Occipital lobe (tissue), 3 donors: ENCODE measurements at places on chromosomes 2 and 18. TPM values are rescaled to one million over a fixed set of nuclear protein-coding genes. Genes with fewer than 3 reads are reported as not detected.

Gene MARCHF4
- total RNA-seq, result 8.7 TPM

DNA sequence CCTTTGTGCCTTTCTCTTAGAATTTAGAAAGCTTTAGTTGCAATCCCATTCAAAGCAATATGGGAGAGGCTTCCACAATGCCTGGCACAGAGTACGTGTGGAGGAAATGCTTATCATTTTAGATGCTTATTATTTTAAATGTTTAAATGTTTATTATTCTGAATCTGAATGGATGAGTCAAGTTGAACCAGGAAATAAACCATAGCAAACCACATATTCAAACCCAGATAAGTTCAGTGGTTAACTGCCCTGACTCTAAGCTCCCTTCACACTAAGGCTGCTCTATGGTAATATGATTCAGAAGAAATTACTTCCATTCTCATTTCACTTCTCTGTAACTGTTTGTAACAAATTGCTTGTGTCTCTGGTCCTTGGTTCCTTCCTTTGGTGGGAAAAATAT is 5.2 kb upstream of the PPP4R1 start:
- DNase-seq, result no peak

GRCh38 chr2:152055366-152056108 is 43.3 kb downstream of the CACNB4 start:
- DNase-seq, result no peak

DNA sequence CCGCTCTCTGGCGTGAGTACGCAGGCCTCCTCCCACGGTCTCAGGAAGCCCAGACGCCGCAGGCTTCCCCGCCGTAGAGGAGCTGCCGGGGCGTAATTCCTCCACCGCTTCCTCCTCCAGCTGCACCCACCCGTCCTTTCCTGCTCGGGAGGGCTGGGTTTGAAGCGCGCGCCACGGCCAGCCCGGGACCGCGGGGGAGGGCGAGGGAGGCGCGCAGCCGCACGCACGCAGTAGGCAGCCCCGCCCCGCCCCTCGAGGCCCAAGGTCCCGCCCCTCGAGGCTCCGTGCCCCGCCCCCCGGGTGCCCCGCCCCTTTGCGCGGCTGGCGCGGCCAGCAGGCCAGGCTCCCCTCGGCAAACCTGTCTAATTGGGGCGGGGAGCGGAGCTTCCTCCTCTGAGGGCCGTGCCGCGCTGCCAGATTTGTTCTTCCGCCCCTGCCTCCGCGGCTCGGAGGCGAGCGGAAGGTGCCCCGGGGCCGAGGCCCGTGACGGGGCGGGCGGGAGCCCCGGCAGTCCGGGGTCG is at the start of gene MALT1:
TSS of gene MALT1 (plus strand) at position 355 of the 521 bp plus-strand sequence. CDS start 179 bp downstream, outside the sequence.
- DNase-seq, result peak; percentile 84
